ENCODE measurements at places on chromosomes 5 and 9. TPM values are rescaled to one million over a fixed set of nuclear protein-coding genes. Genes with fewer than 3 reads are reported as not detected.

GDF9 gene
- total RNA-seq, result 0.29 TPM

CDH12 gene
- total RNA-seq, result not detected

SPATA31E1 gene
- total RNA-seq, result not detected

- no peak overlapping the region for H3K27ac ChIP-seq
- H3K4me3 ChIP-seq, result no peak overlapping the region
- H3K36me3 ChIP-seq, result no peaks in the 10 kb centered on the region
- no peaks in the 10 kb centered on the region for H3K4me1 ChIP-seq
- H3K27me3 ChIP-seq, result peaks cover 3% of the 10 kb centered on the region
- no peak for DNase-seq
Observed at GRCh38 chr9:32882705-32883104, 99.4 kb downstream of the TMEM215 start.

FBXL17 gene
- 3.6 TPM for total RNA-seq

DNA sequence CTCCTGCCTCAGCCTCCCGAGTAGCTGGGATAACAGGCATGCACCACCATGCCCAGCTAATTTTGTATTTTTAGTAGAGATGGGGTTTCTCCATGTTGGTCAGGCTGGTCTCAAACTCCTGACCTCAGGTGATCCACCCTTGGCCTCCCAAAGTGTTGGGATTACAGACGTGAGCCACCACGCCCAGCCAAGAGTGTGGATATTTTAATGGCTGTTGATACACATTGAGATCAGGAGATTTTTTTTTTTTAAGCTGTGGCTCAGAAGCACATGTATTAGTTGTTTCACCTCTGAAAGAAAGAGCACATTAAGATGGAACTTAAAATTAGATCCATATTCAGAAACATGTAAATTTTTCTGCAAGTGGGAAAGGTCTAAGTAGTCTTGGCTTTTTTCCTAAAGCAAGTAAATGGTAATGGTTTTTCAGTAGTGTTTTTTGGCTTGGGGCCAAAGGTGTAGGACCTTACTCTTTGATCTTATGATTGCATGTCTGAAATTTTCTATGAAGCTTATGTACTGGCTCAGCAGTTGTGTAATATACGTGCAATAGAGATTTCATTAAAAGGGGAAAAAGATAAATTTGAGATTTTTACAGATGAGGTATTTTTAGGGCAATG is 9.9 kb downstream of the RBM27 start:
- no peak overlapping the region for H3K4me3 ChIP-seq
- DNase-seq, result no peak
- peaks cover 11% of the 10 kb centered on the region for H3K36me3 ChIP-seq
- H3K27ac ChIP-seq, result no peak overlapping the region

- H3K27ac ChIP-seq, result no peak overlapping the region
- H3K4me3 ChIP-seq, result no peak overlapping the region
- peaks cover 17% of the 10 kb centered on the region for H3K4me1 ChIP-seq
- no peaks in the 10 kb centered on the region for H3K36me3 ChIP-seq
- H3K27me3 ChIP-seq, result no peaks in the 10 kb centered on the region
Observed at GRCh38 chr5:40503439-40503838, 176.3 kb upstream of the PTGER4 start.

GRCh38 chr5:158979749-158980521 is 119.8 kb downstream of the EBF1 start:
- no peaks in the 10 kb centered on the region for H3K27me3 ChIP-seq
- no peak for DNase-seq
- H3K27ac ChIP-seq, result no peak overlapping the region
- H3K4me3 ChIP-seq, result no peak overlapping the region

SPTAN1 gene
- total RNA-seq, result 143 TPM

TMEM171 gene
- total RNA-seq, result not detected

- H3K4me1 ChIP-seq, result no peaks in the 10 kb centered on the region
- H3K36me3 ChIP-seq, result no peaks in the 10 kb centered on the region
- no peak overlapping the region for H3K27ac ChIP-seq
- no peak for DNase-seq
- H3K4me3 ChIP-seq, result no peak overlapping the region
- no peaks in the 10 kb centered on the region for H3K27me3 ChIP-seq
Observed at GRCh38 chr5:103612545-103612944, 50.0 kb upstream of the NUDT12 start.

SPATA31A3 gene
- total RNA-seq, result not detected

DNA sequence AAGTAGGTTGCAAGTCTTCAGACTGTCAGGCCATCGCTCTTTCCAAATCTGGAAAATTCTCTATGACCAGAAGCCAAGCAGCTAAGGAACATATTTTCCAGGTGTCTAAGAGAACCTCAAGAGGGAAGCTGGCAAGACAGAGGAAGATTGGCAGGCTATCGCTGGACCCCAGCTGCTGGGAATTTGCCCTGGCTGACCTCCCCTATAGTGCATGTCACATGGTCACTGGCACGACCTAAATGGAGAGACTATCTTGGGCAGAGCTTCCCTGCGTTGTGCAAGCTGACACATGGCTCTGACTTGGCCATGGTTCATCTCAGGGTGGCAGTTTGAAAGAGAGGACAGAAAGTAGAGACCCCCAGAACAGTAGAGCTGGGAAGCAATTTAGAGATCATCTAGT is 104.9 kb upstream of the ZNF618 start:
- no peak overlapping the region for H3K4me3 ChIP-seq
- H3K27ac ChIP-seq, result no peak overlapping the region
- no peaks in the 10 kb centered on the region for H3K4me1 ChIP-seq
- no peak for DNase-seq

PDE8B gene
- 0.16 TPM for total RNA-seq

Measured in activated naive CD8-positive, alpha-beta T cell treated with anti-CD3 and anti-CD28 coated beads for 36 hours (primary cell).